ENCODE measurements at places on chromosomes 6 and 20.

- H3K4me1 ChIP-seq = peaks cover 27% of the 10 kb centered on the region
- H3K27ac ChIP-seq = no peak overlapping the region
- H3K27me3 ChIP-seq = no peaks in the 10 kb centered on the region
- H3K36me3 ChIP-seq = no peaks in the 10 kb centered on the region
Measured at GRCh38 chr6:14278006-14278405, 160.4 kb downstream of the CD83 start.

DNA sequence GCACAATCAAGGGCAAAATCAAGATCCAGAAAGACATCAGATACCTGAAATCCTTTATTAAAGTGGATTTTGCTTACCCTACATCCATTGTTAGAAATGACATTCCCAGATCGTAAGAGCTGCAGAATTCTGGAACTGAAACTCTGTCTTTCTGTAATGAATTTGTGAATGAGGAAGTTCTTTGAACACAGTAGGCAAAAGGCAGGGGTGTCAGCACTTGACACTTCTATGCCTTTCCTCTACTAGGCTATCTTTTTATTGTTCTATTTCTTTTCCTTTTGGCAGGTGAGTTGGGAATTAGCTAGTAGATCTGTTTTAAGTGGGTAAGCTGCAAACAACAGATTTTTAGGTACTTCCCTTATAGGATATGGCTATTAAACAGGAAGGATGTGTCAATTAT, 126.3 kb downstream of the CARMIL1 start:
- H3K27ac ChIP-seq = peak overlapping the region; percentile 4
- peaks cover 39% of the 10 kb centered on the region for H3K4me1 ChIP-seq
- H3K36me3 ChIP-seq = no peaks in the 10 kb centered on the region
- DNase-seq = no peak
- no peak overlapping the region for H3K4me3 ChIP-seq

DNA sequence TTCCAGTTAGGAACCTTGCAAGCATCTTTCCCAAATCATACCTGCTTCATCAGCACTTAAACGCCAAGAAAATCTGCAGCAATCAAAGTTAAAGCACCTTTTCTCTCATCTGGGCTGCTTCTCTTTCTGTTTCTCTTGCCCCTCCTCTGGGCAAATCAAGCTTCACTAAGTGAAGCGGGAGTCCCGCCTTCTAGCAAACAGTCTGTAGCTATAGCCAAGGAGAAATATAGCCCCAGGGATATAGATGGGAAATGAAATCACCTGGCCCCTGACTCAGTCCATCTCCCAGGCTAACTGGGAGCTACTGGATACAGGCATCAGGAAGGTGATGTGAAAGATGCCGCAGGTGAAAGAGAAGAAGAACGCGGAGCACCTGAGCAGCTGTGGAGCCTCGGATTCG, 481.9 kb downstream of the C6orf118 start:
- no peaks in the 10 kb centered on the region for H3K36me3 ChIP-seq
- H3K27me3 ChIP-seq = no peaks in the 10 kb centered on the region
- H3K4me1 ChIP-seq = no peaks in the 10 kb centered on the region
- no peak overlapping the region for H3K4me3 ChIP-seq
- no peak for DNase-seq
- H3K27ac ChIP-seq = no peak overlapping the region

GRCh38 chr6:133265066-133265465, 23.9 kb downstream of the EYA4 start:
- no peak overlapping the region for H3K4me3 ChIP-seq
- no peak for DNase-seq
- no peak overlapping the region for H3K27ac ChIP-seq
- H3K4me1 ChIP-seq = no peaks in the 10 kb centered on the region

GRCh38 chr6:2998998-2999617, 586 bp upstream of the NQO2 start:
- no peaks in the 10 kb centered on the region for H3K27me3 ChIP-seq
- peak overlapping the region; percentile 78 for H3K27ac ChIP-seq
- H3K4me1 ChIP-seq = peaks cover 19% of the 10 kb centered on the region
- no peaks in the 10 kb centered on the region for H3K36me3 ChIP-seq
- peak overlapping the region; percentile 86 for H3K4me3 ChIP-seq
- peak; percentile 82 for DNase-seq

GRCh38 chr6:46263707-46264086, 92.9 kb upstream of the ENPP5 start:
- no peaks in the 10 kb centered on the region for H3K4me1 ChIP-seq
- no peak overlapping the region for H3K27ac ChIP-seq
- no peak for DNase-seq
- H3K4me3 ChIP-seq = no peak overlapping the region

GRCh38 chr20:49290608-49291191, 12.8 kb upstream of the ZNFX1 start:
- no peak for DNase-seq
- no peak overlapping the region for H3K4me3 ChIP-seq
- no peaks in the 10 kb centered on the region for H3K27me3 ChIP-seq
- peaks cover 11% of the 10 kb centered on the region for H3K4me1 ChIP-seq

DNA sequence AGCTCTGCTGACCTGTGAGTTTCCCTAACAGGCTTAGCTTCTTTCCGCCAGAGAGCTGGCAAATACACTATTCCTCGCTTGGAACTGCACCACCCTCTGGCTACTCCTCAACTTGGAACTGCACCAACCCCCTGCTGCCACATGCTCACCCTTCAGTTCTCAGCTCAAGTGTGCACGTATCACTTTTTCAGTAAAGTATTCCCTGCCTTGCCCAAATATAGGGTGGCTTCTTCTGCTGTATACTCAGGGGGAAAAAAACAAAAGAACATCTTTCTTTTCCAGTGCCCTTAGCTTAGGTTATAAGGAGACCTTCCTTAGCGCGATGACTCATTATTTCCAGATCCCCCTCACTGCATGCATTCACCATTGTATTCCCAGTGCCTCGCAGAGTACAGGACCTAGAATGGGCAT, 21.2 kb downstream of the GNAS-AS1 start:
- H3K27ac ChIP-seq = no peak overlapping the region
- no peaks in the 10 kb centered on the region for H3K4me1 ChIP-seq
- H3K4me3 ChIP-seq = no peak overlapping the region
- DNase-seq = no peak
- H3K27me3 ChIP-seq = peaks cover 9% of the 10 kb centered on the region

GRCh38 chr6:159201336-159201735, 32.1 kb downstream of the FNDC1 start:
- no peak for DNase-seq
- H3K4me1 ChIP-seq = no peaks in the 10 kb centered on the region
- no peaks in the 10 kb centered on the region for H3K36me3 ChIP-seq
- H3K27ac ChIP-seq = no peak overlapping the region
- H3K4me3 ChIP-seq = no peak overlapping the region
- no peaks in the 10 kb centered on the region for H3K27me3 ChIP-seq

DNA sequence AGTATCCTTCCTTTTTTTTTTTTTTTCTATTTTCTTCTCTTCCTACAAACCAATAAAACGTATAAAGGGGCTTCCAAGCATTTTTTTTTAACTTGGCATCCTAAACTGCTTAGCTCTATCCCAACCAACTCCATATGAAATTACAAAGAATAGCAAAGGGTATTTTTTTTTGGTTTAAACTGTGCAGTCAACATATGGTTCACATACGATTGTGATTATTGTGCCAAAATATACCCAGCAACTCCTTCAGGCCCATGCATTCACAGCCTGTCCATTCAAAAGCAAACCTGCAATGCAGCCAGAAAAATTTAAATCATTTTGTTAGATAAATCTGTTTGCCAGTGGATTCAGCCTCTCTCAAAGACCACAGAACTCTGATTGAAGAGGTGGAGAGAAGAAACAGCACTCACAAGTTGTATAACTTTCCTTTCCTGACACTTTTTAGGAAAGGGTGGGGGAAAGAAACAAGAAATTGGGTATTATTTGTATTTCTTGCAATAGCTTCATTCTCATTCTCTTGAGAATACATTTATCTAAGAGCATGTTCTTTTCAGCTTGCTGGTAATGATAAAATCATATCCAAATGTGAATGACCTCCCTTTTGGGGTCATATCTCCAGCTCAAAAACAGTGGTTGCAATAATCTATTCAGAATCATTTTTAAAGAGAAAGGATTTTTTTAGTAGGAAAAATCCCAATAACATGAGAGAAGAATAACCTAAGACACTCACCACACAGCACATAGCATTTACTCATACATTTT, 701.3 kb upstream of the CHD6 start:
- DNase-seq = no peak
- no peaks in the 10 kb centered on the region for H3K27me3 ChIP-seq
- no peak overlapping the region for H3K4me3 ChIP-seq
- H3K4me1 ChIP-seq = no peaks in the 10 kb centered on the region
- H3K36me3 ChIP-seq = no peaks in the 10 kb centered on the region

DNA sequence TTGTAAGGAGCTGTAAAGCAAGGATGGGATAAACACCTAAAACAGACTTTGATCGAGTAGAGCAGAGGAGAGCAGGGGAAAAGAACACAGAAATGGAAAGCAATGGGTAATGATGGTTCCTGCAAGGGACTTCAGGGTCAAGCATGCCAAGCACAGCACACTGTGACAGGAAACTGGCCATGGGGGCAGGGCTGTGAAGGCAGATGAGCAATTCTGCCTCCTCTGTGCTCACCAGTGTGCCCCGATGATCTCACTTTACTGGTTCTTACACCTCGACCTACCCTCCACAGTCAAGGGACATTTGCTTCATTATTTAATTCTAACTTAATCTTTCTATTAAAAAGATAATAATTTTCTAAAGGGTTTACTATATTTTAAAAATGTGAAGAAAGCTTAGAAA, 21.6 kb upstream of the MYB start:
- no peak overlapping the region for H3K27ac ChIP-seq
- no peaks in the 10 kb centered on the region for H3K27me3 ChIP-seq
- DNase-seq = no peak
- no peaks in the 10 kb centered on the region for H3K4me1 ChIP-seq
- no peak overlapping the region for H3K4me3 ChIP-seq
- no peaks in the 10 kb centered on the region for H3K36me3 ChIP-seq

DNA sequence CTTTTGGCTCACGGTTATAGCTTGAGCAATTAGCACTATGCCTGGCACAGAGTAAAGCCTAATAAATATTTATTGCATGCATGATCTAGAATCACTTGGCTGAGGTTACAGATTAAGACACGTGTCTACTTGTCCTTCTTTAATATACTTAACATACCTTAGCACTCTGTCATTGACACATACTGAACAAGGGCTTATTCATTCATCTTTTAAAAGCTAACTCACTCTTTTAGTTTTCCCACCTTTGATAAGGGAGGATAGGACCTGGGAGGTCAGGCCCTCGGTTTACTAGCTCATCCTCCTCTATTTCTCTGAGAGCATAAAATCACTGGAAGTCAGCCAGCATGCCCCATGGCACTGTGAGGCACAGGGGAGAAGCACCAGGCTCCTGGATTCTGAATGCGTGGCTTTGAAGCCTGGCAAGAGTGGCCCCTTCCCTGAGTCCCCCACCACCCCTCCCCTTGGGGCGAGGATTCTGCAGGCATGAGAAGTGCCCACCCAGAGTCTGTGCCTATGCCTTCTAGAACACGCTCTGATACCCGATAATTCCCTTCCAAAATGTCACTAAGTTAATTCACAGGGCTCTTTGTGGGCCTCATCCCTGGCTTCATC, 11.2 kb downstream of the ZCCHC3 start:
- no peak for DNase-seq
- no peaks in the 10 kb centered on the region for H3K36me3 ChIP-seq
- H3K27me3 ChIP-seq = no peaks in the 10 kb centered on the region
- H3K4me1 ChIP-seq = peaks cover 26% of the 10 kb centered on the region
- no peak overlapping the region for H3K4me3 ChIP-seq
- H3K27ac ChIP-seq = peak overlapping the region; percentile 90

DNA sequence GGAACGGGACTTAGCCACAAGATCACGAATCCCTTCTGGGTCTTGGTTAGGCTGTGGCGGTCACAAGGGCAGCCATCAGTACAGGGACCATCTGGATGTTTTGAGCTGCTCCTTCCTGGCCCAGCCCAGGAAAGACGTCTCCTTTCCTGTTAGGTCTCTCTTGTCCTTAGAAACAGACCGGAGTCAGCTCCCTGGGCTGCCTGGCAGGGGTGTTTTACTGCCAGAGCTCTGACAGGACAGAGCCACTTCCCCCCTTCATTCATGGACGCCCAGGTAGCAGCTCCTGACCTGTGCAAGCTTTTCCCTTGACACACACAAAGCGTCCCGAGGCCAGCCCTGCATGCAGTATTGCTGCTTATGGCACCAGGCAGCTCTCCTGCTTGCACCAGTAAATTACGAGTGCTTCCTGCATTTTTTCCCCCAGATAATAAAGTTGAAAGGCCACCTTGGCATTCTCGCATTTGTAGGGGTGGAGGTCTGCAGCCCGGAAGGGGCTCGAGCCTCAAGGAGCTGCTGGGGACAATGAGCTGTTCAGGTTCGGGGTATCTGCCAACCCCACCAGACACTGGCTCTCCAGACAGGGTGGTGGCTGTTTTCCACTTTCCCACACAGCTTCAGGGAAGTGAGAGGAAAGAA, 87.4 kb downstream of the NOL4L start:
- peaks cover 14% of the 10 kb centered on the region for H3K4me1 ChIP-seq
- H3K27ac ChIP-seq = peak overlapping the region; percentile 79
- no peak for DNase-seq
- no peaks in the 10 kb centered on the region for H3K36me3 ChIP-seq

GRCh38 chr20:52313341-52313963, 121.9 kb upstream of the ZFP64 start:
- DNase-seq = no peak
- no peaks in the 10 kb centered on the region for H3K4me1 ChIP-seq
- H3K27ac ChIP-seq = no peak overlapping the region
- no peaks in the 10 kb centered on the region for H3K36me3 ChIP-seq

- H3K27me3 ChIP-seq = no peaks in the 10 kb centered on the region
- H3K36me3 ChIP-seq = no peaks in the 10 kb centered on the region
- H3K27ac ChIP-seq = peak overlapping the region; percentile 37
- no peak for DNase-seq
Measured at GRCh38 chr20:59160389-59161115, 3.1 kb upstream of the ZNF831 start.

DNA sequence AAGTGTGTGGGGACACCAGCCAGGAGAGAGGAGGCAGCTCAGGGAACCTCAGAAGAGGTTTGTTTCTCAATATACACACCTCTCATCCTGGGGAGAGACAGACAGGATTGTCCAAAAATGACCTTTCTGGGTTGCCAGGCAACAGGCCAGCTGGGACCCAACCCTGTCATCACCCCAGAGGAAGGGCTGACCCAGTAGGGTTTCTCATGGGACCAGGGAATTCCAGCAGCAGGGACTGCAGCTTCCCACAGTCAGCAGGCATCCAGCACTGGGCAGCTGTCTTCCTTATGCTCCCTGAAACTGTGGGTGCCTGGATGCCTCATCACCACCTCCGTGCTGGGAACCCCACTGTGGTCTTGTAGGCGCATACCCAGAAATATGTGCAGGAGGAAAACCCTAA, 1.3 kb downstream of the C20orf202 start:
- DNase-seq = no peak
- peak overlapping the region; percentile 56 for H3K27ac ChIP-seq
- H3K27me3 ChIP-seq = no peaks in the 10 kb centered on the region
- no peaks in the 10 kb centered on the region for H3K36me3 ChIP-seq

GRCh38 chr20:34621383-34622367, 55.2 kb downstream of the PIGU start:
- DNase-seq = no peak
- peaks cover 3% of the 10 kb centered on the region for H3K36me3 ChIP-seq
- H3K4me1 ChIP-seq = no peaks in the 10 kb centered on the region
